Lung (tissue), 17 donors: ENCODE measurements at places on chromosomes 11 and 22. TPM values are rescaled to one million over a fixed set of nuclear protein-coding genes. Genes with fewer than 3 reads are reported as not detected.

DNA sequence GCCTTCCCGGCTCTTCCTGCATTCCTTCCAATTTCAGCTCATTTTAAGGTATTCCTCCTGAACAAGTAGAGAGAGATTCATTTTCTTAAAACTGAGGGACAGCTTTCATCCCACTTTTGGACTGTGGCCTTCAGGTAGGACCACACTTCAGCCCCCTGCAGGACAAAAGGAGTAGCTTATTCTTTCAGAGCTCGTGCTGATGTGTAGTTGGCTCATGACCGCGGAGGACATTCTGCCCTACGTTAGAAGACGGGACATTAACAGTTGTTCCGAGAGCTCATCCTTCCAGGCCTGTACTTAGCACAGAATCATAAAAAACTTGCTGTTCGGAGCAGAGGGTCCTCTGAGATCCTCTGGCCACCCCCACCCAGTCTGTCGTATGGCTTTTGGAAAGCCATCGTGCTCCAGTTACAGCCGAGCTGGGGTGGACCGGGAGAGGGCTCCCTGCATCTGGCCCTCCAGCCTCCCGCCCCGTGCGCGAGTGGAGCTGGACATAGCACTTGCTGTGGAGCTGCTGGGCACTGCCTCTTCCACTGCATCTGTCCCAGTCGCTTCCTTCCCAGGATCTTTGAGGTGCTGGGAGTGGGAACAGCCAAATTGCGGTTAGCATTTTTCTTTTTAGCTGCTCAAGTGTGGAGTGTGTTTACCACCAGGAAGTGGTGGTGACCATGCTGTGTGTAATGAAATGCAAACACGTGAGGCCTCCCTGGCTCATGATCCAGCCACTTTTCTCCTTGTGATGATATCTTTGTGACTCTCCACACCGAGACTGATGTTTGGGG, 250.3 kb downstream of the TBC1D22A start:
- DNase-seq: no peak

GRCh38 chr11:34240150-34240494, 117.7 kb downstream of the ABTB2 start:
- no peak for DNase-seq

GRCh38 chr11:67371189-67371910, 2.0 kb downstream of the CLCF1 start:
- DNase-seq: peak; percentile 62

- DNase-seq: peak; percentile 91
Observed at GRCh38 chr11:92859156-92859690, 110.2 kb upstream of the MTNR1B start.

Gene APOL3
- 26.2 TPM for polyA plus RNA-seq

Gene CLP1
- polyA plus RNA-seq: 6.9 TPM
